ENCODE measurements at places on chromosomes 1 and 21. TPM values are rescaled to one million over a fixed set of nuclear protein-coding genes. Genes with fewer than 3 reads are reported as not detected.

The FNDC5 gene
- total RNA-seq, result not detected

The RHBDL2 gene
- not detected for total RNA-seq

The SLC5A9 gene
- not detected for total RNA-seq

The FRRS1 gene
- 0.24 TPM for total RNA-seq

The VPS13D gene
- 30.8 TPM for total RNA-seq

The ACTL8 gene
- not detected for total RNA-seq

The FCRLB gene
- not detected for total RNA-seq

The ARHGEF19 gene
- 8.8 TPM for total RNA-seq

The CYYR1 gene
- not detected for total RNA-seq

The GPR25 gene
- total RNA-seq, result not detected

The PGBD5 gene
- total RNA-seq, result not detected

The SEMA6C gene
- 2.3 TPM for total RNA-seq

The CHODL gene
- not detected for total RNA-seq

The TEDDM1 gene
- not detected for total RNA-seq

The OR2T33 gene
- not detected for total RNA-seq

The LCE1F gene
- total RNA-seq, result not detected

The PYHIN1 gene
- 11.3 TPM for total RNA-seq

All from activated CD4-positive, alpha-beta T cell treated with anti-CD3 and anti-CD28 coated beads, Interleukin-2, amount 10 ng/mL, durations not matched to agents 24 days and 14 days (primary cell).